Stimulated activated CD4-positive, alpha-beta T cell treated with anti-CD3 and anti-CD28 coated beads, Interleukin-1b, Interleukin-23, amount 100 ng/mL, for 4 hours (primary cell): ENCODE measurements at places on chromosomes 1 and 21.

GRCh38 chr1:79550402-79550801, 543.9 kb upstream of the ADGRL4 start:
- no peak for DNase-seq

- DNase-seq: no peak
Observed at GRCh38 chr1:202112859-202113689, 9.6 kb upstream of the GPR37L1 start.

GRCh38 chr1:7224081-7224534, 438.9 kb downstream of the CAMTA1 start:
- no peak for DNase-seq

DNA sequence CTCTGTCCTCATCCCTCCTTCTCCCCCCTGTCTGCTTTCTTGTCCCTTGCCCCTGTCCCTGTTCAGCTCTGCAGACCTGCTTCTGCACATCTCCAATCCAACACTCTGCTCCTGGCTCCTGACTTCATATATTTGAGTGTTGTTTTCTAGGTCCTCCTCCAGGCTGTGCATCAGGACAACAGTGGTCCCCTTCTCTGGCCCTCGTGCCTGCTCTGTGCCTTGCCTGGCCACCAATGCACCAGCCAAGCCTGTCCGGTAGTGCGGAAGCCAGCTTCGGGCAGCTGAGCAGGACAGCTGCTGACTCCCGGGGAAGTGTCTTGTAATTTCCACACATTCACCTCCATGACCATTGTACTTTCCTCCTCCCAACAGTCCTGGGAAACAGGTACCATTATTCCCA, 203.4 kb upstream of the RAB4A start:
- DNase-seq: no peak

- DNase-seq: no peak
Observed at GRCh38 chr1:101769520-101769919, 227.2 kb downstream of the OLFM3 start.
